ENCODE measurements at places on chromosomes 11 and 22.
A peak's percentile ranks its signal among the peaks of the same experiment; 100 is the strongest.

- DNase-seq: no peak
Observed at GRCh38 chr11:61976813-61977475, 9.5 kb upstream of the FTH1 start.

- DNase-seq: no peak
Observed at GRCh38 chr11:99911116-99911515, 776.0 kb upstream of the ARHGAP42 start.

- no peak for DNase-seq
Observed at GRCh38 chr11:74541466-74541865, 47.9 kb upstream of the LIPT2 start.

DNA sequence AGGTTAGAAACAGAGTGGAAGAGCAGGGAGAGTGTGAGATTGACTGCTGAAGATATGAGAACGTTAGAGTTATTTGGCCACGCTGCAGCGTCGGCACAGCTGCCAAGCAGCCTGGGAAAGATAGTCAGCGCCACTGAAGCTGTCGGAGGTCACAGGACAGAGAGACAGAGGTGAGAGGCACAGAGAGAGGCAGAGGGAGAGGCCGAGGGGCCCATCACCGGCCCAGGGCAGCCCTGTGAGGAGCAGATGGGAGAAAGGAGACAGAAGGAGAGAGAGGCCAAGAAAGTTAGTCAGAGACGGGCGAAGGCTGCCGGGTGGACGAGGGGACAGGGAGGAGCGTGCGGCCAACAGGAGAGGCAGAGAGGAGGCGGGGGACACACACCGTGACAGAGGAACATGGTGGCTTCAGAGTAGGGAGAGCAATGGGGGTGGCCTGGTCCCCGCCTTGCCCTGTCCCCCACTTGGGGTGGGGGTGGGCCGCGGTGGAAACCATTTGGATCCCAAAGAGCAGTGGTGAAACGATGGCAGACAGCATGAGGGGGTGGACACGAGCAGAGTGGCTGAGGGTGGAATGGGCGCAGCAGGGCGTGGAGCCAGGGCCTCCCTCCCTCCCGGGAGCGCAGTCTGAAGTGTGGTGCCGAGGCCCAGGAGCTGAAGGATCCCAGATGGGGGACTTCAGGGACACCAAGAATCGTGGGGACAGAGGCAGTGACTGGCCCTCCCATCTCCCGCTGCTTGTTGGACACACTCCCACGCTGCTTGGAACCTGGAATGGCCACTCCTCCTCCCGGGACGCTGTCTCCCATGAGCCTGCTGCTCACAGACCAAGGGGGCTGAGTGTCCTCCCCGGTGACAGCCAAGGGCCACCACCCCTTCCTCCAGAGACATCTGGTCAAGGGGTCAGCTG, 26.6 kb downstream of the LRRC10B start:
- DNase-seq: no peak

DNA sequence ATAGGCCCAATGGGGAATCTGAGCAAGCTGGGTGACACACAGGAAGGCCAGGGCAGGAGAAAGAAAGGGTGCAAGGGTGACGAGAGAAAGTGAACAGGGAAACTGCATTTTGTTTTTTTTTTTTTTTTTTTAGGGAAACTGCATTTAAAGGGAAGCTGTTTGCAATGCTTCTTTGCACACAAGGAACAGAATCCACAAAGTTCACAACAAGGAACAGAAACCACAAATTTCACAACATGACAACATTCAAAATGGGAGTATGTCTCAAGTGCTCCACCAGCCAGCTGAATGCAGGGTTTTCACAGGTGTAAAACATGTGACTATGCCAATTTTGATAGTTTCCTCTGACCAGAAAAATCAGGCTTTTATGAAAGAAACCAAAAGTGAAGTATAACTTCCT, 6.8 kb upstream of the PLAAT3 start:
- no peak for DNase-seq

DNA sequence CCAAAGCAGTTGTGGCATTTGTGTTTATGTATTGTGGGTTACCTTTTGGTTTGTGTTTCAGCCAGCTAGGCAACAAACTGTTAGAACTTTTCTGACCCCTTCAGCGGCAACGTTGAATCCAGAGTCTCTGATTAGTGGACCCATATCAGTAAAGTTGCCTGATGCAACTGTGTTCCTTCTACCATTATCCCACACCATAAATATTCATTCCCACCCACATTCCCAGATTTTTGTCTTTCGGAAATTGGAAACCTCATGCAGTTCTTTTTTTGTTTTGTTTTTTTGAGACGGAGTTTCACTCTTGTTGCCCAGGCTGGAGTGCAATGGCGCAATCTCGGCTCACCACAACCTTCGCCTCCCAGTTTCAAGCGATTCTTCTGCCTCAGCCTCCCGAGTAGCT, 30.7 kb upstream of the RBX1 start:
- no peak for DNase-seq

- DNase-seq: no peak
Observed at GRCh38 chr11:112933970-112934369, 27.2 kb upstream of the NCAM1 start.

DNA sequence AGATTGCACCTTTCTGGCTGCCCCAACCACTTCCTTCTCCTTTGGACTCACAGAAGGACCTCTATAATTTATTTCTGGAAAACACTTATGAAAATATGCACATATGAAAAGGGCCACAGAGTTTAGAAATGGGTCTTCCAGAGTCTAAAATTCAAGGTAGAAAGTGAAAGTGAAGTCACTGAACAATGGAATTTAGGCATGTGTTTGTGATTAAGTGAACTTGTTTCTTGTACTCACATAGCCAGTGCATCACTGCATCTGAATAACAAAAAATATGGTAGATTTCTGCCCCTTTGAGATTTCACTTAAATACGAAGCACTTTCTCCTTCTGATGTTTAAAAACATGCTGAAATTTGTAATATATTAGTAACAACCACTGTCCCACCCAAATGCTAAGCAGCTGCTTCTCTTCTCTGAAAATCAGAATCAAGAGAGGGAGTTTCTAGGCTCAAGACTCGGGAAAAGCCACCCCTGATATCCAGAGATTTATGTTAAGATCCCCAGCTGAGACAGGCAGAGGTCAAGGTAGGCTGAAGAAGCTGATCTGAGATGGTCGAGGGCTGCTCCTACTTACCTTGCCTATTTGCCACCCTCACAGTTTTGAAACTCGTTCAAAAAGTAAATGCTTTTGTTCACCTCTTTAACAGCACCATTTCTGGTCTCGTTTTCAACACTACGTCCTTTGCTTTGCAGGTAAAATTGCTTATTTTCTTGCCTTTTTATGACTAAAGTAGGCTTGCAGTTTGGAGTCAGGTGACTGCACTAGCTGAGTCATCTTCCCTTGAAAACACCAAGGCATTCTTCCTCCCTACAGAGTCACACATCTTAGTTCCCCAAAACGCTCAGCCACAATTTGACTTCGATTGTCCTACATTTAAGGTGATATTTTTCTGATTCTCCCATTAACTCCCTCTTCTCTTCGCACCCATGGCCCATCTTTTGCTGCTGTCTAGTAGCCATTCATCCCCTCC, at the start of gene XKR3:
Gene XKR3 (minus strand): TSS at position 696 of the 972 bp plus-strand sequence. CDS start 17,338 bp downstream, outside the sequence.
- peak; percentile 19 for DNase-seq

DNA sequence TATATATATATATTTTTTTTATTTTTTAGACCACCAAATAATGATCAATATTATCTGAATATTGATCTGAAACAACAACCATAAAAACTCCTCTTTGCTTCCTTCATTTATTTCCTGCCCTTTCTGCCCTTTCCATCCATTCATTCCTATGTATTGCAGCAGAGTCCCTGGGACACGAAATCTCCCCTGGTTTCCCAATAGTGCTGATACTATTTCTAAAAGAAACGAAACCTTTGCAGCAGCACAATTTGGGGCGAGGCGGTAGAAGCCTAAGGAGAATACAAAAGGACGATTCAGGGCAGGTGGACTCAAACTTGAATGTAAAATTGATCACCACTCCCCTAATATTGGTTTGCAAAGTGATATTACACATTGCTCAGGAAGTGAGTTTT, 16.9 kb upstream of the AMOTL1 start:
- no peak for DNase-seq

- DNase-seq: no peak
Observed at GRCh38 chr11:96229354-96229977, 113.5 kb downstream of the MAML2 start.

- DNase-seq: no peak
Observed at GRCh38 chr11:80417681-80418080, 976.9 kb upstream of the TENM4 start.

DNA sequence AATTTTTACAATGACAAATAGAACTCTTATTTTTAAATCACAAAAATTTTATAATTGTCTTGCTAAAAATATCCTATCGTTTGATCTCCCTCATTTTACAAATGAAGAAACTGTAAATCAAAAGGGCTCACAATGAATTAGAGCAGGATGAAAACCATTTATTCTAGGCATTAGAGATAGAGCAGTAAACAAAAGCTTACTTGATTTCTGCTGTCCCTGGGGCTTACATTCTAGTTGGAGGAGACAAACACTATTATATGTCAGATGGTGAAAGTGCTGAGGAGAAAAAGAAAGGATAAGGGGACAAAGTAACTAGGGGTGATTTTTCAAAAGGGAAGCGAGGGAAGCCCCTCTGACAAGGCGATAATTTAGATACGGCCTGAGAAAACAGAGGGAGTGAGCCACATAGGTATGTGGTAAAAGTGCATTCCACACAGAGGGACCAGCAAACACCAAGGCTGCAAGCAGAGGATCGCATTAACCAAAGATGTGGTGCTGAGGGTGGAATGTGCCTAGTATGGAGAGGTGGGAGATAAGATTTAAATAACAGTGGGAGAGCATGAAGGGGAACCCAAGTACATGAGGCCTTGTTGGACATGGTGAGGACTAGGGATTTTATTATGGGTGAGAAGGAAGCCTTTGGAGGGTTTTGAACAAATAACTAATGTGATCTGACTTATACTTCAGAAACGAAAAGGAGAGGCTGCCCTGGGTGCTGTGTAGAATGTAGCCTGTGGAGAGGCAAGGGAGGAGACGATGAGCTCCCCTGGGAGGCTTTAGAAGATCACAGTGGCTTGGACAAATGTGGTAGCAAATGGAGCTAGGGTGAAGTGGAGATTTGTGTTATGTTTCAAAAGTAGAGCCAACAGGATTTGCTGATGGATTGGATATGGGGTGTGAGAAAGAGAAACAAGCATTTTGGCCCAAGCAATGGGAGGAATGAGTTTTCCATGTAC, 62.1 kb downstream of the PDHX start:
- DNase-seq: no peak

GRCh38 chr11:11148104-11148509, 204.9 kb downstream of the CSNK2A3 start:
- no peak for DNase-seq

DNA sequence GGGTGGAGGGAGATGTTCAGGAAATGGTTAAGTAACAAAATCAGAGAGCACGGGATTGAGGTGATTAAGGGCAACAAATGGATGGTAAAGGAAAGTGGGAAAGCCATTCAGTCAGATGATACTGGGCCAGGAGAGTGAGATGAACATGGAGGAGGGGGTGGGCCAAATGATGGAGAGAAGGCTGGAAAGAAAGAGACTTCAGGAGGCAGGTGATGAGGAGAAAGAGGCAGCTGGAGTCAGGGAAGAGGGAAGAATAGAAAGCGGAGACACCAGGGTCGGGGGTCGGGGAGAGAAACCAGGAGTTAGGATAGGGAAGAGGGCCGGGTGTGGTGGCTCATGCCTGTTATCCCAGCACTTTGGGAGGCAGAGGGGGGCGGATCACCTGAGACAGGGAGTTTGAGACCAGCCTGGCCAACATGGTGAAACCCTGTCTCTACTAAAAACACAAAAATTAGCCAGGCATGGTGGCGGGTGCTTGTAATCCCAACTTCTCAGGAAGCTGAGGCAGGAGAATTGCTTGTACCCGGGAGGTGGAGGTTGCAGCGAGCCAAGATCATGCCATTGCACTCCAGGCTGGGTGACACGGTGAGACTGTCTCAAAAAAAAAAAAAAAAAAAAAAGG, 4.7 kb upstream of the KDM2A start:
- DNase-seq: no peak

- no peak for DNase-seq
Observed at GRCh38 chr22:46131151-46131587, 19.2 kb upstream of the PPARA start.

DNA sequence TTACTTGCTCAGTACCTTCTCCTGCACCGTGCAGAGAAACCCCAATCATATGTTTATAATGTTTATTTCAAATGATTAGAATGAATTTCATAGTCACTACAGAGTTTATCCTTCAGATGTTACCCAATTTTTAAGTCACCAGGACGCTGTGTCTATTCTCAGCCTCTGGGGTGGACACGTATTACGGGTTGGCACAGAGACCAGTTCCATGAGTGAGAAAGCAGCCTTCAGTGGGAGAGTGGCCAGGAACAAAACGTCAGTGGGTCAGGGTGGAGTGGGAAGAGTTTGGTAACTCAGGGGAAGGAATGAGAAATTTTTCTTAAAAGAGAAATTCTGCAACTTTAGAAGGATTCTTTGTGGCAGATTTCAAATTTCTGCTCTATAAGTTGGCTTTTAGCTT, 77.1 kb upstream of the MTMR2 start:
- no peak for DNase-seq

GRCh38 chr11:76074148-76075095, 131.9 kb downstream of the WNT11 start:
- DNase-seq: no peak

DNA sequence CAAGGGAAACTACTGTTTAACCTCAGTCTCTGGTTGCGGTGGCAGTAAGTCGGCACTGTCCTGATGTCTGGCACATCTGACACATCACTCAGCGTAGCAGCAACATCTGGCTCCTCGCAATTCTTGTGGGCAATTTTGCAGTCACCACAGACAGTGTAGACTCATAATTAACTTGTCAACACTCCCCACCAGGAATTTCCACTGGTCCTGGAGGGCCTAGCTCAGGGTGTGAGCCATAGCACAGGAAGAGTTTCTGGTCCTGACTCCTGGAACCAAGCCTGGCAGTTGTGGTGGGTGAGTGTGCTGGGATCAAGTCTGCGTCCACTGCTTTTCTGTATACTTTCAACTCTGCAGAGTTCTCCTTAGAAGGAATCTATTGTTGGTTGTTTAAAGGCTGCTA, 209.7 kb downstream of the SNX19 start:
- no peak for DNase-seq

GRCh38 chr11:27241311-27242122, 121.5 kb downstream of the CCDC34 start:
- no peak for DNase-seq

DNA sequence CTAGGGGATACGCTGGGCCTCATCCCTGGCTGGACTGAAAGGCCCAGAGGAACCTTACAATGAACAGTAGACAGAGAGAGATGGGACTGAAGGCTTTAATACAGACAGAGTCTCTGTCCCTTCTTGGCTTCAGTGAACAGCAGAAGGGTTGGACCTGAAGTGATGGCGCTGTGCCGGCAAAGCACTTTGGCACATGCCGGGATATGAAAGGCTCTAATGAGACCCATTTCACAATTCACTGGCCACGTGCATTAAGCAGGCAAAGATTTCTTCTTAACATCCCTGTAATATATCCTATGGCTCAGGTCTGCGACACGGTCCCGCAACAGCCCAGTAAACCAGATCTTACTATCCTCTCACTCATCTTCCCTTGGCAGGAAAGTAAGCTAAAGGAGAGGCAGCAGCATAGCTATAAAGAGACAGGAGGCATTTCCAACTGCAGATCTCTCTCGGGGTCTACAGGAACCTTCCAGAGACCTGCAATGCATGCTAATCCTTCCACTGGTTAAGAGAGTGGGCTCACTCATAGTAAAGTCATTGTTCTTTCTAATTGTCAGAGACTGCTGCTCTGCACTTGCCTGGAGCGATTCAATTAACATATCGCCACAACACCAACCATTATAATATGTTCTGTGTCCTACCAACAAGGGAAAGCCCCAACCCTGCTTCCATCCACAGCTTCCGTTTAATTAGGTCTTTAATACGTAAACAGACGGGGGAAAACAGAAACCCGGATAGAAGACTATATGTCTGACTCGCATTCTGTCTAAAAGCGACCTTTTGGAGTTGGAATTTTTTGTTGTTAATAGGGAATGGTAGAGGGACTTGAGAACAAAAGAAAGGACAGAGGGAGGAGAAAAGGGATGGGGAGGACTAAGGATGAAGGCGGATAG, 1179.0 kb downstream of the LRRC4C start:
- no peak for DNase-seq

Data from GM12864 (cell line).